Dermis blood vessel endothelial cell (primary cell): ENCODE measurements at places on chromosomes 7 and 10. TPM values are rescaled to one million over a fixed set of nuclear protein-coding genes. Genes with fewer than 3 reads are reported as not detected.

The SOSTDC1 gene
- 0.05 and 0.17 TPM in 2 replicates for total RNA-seq

The ACHE gene
- total RNA-seq, result 1.2 and 4.9 TPM in 2 replicates

The ASB10 gene
- total RNA-seq, result not detected in 2 replicates

DNA sequence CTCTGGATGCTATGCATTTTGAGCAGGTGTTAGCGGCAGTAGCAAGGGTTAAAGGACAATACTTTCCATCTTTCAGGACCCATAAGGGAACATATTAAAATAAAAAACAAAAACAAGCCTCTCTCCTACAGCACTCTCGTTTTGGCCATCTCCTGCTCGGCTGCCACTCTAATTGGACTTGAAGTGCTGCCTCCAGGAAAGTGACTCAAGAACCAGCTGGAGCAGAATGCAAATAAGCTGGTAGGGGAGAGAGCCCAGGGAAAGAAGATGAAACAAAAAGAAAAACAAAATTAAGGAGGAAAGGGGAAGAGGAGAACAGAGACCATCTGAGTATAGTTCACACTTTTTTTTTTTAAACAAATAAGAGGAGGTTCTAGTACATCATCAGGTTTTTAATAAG, 65.6 kb downstream of the HBP1 start:
- DNase-seq, result peak; percentile 48

GRCh38 chr7:92872701-92873100, 36.3 kb upstream of the CDK6 start:
- no peak for DNase-seq

- no peak for DNase-seq
Observed at GRCh38 chr10:13525663-13526062, 3.2 kb downstream of the BEND7 start.

- DNase-seq, result no peak
Observed at GRCh38 chr7:49396229-49396628, 377.2 kb upstream of the VWC2 start.

DNA sequence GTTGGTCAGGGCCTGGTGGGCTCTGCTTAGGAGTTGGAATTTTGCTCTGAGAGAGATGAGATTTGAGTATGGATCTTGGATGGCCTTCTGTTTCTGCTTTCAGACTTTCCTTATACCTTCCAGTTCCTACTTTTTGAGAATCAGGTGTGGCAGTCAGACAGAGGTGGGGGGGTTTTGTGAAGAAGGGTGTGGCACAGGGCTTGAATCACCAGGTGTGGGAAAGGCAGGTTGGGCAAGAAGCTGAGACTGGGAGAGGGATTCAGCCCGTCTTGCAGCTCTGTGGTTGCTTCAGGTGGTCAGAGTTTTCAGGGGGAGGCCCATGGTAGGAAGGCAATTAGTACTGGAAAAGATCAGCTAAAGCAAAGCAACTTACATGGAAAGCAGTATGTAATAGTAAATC, 340.2 kb downstream of the LRMDA start:
- DNase-seq, result no peak
